ENCODE measurements at places on chromosomes 5 and 9.

DNA sequence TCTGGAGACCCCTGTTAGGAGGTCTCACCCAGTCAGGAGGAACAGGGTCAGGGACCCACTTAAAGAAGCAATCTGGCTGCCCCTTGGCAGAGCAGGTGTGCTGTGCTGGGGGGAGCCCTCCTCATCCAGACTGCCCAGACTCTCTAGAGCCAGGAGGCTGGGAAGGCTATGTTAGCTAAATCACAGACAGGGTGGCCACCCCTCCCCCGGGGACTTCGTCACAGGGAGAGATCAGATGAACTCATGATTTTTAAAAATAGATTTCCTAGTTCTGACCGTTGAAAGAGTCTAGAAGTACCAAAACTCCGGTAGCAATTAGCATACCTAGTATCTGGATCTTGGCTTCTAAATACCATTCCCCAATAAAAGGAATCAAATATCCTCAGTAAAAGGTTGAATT lies 35.0 kb upstream of the FOXB2 start:
- no peak for DNase-seq

- DNase-seq, result no peak
Observed at GRCh38 chr9:7784472-7784871, 15.1 kb downstream of the DMAC1 start.

- peak; percentile 92 for DNase-seq
Observed at GRCh38 chr5:124746916-124747790, 714 bp upstream of the ZNF608 start.

DNA sequence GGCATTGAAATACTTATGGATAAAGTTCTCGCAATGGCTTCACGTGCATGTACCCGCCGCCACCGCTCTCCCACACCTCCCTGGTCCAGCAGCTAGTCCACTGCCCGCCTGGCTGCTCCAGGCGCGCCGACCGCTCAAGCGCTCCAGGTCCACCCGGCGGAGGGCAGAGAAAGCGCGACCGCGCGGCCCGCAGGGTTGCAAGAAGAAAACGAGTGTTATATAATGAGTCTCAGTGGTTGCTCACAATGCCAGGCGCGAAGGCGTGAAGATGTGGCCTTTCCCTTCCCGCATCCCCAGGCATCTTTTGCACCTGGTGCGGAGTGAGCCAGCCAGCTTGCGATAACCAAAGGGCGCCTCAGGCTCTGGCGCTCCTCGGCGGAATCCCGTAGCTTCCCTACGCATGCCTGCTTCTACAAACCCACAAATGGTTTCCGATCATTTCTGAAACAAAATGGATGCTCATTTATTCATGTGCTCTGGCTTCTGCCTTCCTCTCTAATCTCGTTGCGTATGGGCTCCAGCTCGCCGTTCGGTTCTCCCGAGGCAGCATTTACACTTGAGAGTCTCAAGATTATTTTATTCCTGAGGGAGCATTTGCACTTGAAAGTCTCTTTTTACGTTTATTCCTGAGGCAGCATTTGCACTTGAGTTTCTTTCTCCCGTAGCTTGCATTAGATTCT lies 25.7 kb downstream of the CDKN2A start:
- no peak for DNase-seq

GRCh38 chr5:124980163-124980941 lies 233.9 kb upstream of the ZNF608 start:
- peak; percentile 78 for DNase-seq

DNA sequence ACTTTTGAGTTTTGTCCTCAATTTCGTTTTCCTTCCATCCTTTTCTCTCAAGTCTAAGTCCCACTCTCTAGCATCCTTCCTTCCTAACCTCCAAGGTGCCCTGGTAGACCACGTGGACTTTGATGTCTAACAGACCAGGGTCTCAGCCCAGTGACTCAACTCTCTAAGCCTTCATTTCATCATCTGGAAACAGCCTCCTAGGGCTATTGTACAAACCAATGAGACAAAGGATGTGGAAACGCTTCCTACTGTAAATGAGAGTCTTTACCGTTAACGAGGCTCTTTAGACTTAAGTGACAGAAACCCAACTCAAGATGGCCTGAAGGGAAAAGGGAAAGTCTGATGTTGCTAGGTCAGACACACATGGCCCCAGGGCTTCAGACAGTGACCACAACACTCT lies 49.2 kb upstream of the CPLX2 start:
- no peak for DNase-seq

- no peak for DNase-seq
Observed at GRCh38 chr5:179314606-179315355, 30.5 kb downstream of the ADAMTS2 start.

DNA sequence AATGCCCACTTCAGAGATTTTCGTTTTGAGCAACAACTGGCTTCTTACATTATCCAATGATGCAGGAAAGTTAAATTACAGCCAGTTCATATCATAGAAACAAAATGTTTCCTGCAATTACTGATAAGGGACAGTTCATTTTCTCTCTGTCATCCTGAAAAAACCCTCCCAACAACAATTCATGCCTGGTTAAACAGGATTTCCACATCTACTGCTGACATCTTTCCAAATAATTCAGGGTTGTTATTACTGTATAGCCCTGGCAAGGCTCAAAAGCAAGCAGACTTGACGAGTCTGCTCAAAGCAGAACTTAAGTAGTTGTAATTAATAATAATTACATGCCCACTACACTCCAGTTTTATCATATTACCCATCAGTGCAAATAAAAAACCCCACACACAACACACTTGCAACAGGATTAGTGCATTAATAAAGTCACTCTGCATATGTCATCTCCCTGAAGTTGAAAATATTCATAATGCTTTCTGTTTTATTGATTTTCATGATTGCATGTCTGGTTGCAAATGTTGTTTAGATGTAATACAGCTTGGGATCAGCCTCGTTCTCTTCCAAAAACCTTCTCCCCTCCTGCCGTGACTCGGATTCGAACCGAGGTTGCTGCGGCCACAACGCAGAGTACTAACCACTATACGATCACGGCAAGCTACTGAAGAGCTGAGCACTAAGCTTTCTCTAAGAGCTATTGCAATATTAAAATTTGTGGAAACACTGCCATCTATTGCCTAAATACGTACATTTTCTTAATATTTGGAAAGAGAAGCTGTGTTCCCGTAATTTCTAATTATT lies 119.6 kb upstream of the NFIB start:
- no peak for DNase-seq

GRCh38 chr5:50995285-50995942 lies 329.0 kb downstream of the PARP8 start:
- no peak for DNase-seq

- DNase-seq, result no peak
Observed at GRCh38 chr9:78539904-78540303, 243.0 kb downstream of the PSAT1 start.

- no peak for DNase-seq
Observed at GRCh38 chr5:143182901-143183820, 220.3 kb downstream of the NR3C1 start.

DNA sequence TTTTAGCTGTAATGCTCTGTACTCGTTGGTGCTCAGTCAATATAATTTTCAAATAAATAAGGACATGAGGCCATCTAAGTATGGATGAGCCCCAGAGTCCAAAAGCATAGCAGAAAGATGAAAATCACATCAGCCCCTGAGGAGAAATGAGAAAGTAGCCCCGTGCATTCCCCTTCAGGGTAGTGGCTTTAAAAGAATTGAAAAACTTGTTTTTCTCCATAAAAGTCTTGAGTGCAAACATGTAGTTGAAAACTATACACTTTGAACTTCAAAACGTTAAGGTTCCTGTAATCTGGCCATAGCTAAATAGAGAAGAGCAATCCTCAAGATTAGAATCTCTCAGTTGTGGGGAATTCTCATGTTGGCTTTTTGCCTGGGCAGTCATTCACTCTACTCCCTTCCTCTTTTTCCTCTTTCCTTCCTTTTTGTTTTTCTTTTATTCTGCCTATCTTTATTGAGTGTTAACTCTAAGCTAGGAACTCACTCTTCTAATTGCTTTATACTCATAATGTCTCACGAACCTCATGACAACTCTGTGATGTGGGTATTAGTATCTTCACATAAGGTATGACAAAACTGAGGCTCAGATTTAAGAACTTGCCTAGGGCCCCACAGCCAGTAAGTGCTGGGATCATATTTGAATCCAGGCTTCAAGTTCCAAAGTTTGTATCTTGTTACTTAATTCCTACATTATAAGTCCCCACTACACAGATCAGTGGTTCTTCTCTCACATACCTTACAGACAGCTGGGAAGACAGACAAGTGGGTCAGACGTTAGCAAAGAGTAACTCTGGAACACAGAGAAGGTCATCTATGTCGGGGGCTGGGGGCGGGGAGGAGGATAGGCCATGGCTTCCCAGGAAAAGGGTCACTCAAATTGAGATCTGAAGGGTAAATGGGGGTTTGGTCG lies 46.4 kb upstream of the ABCA1 start:
- DNase-seq, result no peak

GRCh38 chr9:114408645-114409044 lies 20.9 kb upstream of the AKNA start:
- DNase-seq, result no peak

DNA sequence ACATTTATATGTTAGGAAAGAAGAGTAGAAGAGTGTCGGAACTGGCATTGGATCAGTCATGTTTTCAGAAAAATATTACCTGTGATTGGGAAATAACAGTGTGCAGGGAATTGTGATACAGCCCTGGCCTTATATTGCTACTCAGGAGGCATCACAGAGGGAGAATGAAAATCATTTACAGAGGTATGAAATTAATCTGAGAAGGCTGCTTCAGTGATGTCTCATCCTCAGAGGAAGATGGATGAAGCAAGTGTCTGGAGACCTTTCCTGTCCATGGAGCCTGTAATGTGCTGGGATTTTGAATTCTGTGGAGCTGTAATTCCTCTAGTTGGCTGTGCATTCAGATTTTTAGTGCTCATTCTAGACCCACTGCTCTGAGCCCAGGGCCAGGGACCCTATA lies 3.8 kb downstream of the ACTBL2 start:
- no peak for DNase-seq

DNA sequence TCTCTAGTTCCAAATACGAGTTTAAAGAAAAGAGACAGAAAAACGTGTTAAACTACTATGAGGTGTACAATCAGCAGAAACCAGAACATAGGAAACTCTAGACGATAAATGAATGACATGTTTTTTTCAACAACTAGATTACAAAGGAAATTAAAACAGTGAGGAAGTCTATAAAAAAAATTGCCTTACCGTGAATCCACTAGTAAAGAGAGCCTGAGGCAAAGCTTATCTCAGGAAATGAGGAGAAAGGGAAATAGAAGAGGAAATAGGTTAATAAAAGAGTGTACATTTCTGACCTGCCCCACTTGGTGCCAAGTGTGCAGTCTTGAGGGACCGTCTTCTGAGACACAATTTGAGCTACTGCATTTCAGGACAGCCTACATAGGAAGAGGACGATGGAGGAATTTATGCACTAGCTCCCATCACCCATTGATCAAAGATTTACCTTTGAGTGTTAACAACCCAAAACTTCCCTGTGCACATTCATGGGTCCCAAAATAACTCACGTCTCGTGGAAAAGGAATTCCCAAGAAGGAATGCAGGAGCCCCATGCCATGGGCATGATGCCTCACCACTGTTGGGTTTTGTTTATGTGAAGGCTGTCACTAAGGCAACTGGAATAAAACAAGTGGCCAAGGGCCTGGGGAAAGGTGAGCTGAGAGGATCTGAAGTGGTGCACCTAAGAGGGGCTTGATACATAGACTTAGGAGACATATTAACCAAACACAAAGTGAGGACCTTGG lies 53.6 kb upstream of the SLC1A3 start:
- peak; percentile 9 for DNase-seq

GRCh38 chr9:126248680-126249079 lies 77.9 kb upstream of the MVB12B start:
- no peak for DNase-seq

GRCh38 chr5:98103807-98104206 lies 669.7 kb upstream of the RGMB start:
- DNase-seq, result no peak

DNA sequence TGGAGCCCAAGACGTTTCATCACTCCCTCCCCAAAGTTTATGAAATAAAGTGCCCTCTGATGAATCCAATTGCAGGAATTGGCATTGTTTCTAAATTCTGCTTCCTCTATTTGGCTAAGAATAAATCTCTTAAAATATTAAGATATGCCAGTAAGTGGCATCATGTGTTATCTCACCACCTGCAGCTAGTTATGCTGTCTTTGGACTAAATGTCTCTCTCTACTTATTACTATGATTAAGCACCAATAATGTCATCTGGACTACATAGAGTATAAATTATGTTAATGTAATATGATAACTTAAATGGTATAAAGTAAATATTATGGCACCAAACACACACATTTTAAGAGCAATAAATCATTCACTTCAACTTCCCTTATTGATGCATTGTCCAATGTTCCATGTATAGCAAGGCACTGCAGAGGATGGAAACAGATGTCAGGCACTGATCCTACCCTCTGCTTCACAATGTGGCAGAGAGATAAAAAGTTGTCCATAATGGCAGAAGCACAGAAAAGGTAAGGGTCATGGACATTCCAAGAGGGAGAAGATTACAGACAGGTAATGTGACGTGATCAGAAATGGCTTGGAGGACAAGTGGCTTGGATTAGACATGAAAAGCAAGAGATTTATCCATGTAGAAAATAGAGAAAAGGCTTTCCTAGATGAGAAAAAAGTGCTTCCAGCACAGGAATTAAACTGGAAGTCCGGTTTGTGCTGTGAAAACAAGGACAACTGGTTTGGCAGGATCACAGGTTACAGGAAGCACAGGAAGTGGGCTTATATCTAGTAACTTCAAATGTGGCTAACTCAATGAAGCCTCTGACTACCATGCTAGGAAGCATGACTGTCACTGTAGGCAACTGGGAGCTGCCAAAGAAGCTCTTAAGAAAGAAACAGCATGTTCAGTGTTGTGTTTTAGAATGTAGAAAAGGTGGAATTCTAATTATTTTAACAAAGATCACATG lies 26.7 kb downstream of the MARCHF11 start:
- DNase-seq, result no peak

GRCh38 chr9:89213396-89213880 lies 34.8 kb upstream of the SHC3 start:
- no peak for DNase-seq

DNA sequence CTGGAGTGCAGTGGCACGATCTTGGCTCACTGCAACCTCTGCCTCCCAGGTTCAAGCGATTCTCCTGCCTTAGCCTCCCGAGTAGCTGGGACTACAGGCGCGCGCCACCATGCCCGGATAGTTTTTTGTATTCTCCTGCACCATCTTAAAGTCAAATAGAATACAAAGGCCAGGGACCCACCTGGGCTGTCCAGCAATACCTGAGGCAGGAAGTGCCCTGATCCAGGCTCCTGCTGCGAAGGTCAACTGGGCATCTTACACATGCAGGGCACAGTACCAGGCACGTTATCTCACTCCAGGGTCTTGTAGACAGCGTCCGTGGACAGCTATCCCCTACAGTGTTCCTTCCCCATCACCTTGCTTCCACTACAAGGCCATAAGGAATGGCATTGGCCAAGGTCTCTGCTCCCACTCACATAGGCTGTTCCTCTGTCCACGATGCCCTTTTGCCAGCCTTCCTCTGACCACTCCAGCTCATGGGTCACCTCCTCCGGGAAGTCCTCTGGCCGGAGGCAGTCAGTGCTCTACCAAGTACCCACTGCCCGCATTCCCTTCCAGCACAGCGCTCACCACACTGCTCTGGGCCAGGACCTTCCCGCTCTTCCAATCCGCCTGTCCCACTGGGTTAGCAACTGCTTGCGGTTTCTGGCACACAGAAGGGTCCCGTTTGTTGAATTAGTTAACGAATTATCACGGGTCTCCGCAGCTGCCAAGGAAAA lies 978 bp downstream of the P4HA2 start:
- DNase-seq, result no peak

- no peak for DNase-seq
Observed at GRCh38 chr5:153960269-153961215, 78.2 kb downstream of the FAM114A2 start.

- no peak for DNase-seq
Observed at GRCh38 chr5:68419637-68420452, 204.3 kb downstream of the PIK3R1 start.

All from iPS DF 6.9 (cell line).